Stimulated activated CD4-positive, alpha-beta T cell treated with anti-CD3 and anti-CD28 coated beads, Interleukin-1b, Interleukin-23, amount 100 ng/mL, for 1 hour (primary cell): ENCODE measurements at places on chromosomes 6 and 20.

DNA sequence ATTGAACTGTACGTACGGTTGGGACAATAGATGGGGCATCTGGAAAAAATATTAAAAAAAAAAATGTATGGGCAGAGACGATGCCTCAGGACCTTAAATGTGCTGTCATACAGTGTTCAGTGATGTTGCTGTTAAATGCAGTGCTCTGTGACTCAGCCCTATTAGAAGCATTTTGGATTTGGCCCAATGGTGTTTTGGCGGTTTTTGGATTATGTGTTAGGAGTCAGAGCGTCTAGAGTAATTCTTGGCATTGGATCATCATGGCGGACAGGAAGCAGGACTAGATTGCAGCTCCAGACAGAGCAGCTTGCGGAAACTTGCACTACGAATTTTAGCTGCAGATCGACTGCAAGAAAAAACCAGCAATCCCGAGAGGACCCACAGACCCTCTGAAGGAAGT, 280.0 kb downstream of the SOX4 start:
- DNase-seq = no peak

- no peak for DNase-seq
These were observed 539.1 kb downstream of the TFAP2A start for GRCh38 chr6:9875605-9876353.

DNA sequence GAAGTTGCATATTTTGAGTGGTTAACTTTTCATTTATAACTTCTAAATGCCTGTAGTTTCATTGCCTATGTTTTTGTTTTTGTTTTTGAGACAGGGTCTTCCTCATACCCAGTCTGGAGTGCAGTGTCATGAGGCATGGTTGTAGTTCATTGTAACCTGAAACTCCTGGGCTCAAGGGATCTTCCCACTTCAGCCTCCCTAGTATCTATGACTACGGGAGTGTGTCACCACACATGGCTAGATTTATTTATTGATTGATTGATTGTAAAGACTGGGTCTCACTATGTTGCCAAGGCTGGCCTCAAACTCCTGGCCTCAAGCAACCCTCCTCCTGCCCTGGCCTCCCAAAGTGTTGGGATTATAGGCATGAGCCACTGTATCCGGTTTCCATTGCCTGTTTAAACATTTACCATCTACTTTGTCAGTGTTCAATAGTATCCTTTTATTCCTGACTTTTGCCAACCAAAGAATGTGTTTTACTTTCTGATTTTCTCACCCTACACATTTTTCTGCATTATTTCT, 144.6 kb downstream of the CDKAL1 start:
- DNase-seq = no peak

GRCh38 chr20:560680-561079, 17.1 kb upstream of the CSNK2A1 start:
- DNase-seq = no peak

- DNase-seq = no peak
These were observed 44.8 kb upstream of the ENPP1 start for GRCh38 chr6:131762984-131763383.

DNA sequence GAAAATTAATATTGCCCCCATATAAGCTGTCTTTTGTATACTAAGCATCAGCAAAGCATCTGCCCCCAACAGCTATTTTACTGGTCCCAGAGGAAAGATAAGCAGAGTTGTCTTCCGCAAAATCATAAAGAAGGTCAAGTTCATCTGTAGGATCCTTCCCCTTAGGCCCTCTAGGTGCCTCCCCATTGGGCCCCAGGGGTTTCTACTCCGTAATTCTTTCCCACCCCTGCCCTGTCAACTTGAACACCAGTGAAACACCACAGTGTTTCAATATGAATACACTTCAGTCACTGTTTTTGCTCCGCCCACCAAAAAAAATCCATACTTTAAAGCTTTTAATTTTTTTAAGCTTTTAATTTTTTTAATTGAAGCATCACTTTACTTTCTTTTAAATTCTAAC, 159.2 kb downstream of the ATXN1 start:
- no peak for DNase-seq

- no peak for DNase-seq
These were observed 17.8 kb downstream of the SUN5 start for GRCh38 chr20:32986331-32986966.

GRCh38 chr6:39452306-39453145, 130.0 kb upstream of the KCNK16 start:
- DNase-seq = no peak

GRCh38 chr6:17820055-17820454, 113.3 kb upstream of the NUP153 start:
- DNase-seq = no peak

DNA sequence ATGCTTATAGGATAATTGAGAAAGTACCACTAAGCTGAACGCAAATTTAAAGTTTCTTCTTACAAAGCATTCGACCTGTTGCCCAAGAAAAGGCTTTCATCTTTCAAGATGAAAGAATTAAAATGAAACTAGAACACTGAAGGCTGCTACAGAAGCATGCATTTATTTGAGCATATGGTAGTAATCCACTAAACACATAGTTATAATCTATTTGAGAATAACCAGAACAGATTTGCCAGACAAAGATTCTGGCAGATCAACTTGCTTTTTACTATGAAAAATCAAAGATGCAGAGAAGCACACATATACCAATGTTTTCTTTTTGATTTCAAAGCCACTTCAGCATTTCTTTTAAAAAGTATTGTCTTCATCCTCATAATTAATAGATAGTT, 412.2 kb downstream of the UTRN start:
- DNase-seq = no peak

DNA sequence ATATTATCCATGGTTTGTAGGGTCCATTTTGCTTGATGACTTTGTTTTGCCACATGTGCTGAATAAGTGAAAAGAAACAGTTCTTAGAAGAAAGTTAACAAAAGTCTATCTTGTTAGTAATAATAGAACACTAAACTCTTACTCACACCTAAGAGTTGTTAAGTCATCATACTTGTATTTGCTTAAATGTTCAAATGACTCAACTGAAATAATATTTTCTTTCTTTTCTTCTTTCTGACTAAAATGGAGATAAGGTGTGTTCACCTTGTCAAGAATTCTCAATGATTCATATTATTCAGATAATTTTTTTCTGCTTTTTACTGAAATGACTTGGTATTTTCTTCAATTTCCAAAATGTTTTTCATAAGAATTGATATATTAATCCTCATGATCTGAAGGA, 327.2 kb downstream of the HTR1B start:
- DNase-seq = no peak

GRCh38 chr20:64158346-64159285, 5.6 kb upstream of the MYT1 start:
- no peak for DNase-seq

GRCh38 chr20:4810426-4811019, 88.8 kb downstream of the PRND start:
- no peak for DNase-seq

GRCh38 chr20:36830791-36831691, 44.9 kb upstream of the TLDC2 start:
- no peak for DNase-seq
